ENCODE measurements at places on chromosomes 7 and 10.

DNA sequence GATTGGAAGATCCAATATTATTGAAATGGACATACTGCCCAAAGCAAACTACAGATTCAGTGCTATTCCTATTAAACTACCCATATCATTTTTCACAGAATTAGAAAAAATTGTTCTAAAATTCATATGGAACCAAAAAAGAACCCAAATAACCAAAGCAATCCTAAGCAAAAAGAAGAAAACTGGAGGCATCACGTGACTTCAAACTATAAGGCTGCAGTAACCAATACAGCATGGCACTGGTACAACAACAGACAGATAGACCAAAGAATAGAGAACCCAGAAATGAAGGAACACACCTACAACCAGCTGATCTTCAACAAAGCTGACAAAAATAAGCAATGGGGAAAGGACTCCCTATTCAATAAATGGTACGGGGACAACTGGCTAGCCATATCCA, 765.4 kb downstream of the SORCS3 start:
- no peak for DNase-seq

GRCh38 chr7:102097601-102098161, 189.0 kb upstream of the SH2B2 start:
- DNase-seq, result no peak

GRCh38 chr10:122007415-122007814, 18.5 kb downstream of the TACC2 start:
- no peak for DNase-seq

- DNase-seq, result no peak
Measured at GRCh38 chr7:120583899-120584586, 273.9 kb downstream of the TSPAN12 start.

DNA sequence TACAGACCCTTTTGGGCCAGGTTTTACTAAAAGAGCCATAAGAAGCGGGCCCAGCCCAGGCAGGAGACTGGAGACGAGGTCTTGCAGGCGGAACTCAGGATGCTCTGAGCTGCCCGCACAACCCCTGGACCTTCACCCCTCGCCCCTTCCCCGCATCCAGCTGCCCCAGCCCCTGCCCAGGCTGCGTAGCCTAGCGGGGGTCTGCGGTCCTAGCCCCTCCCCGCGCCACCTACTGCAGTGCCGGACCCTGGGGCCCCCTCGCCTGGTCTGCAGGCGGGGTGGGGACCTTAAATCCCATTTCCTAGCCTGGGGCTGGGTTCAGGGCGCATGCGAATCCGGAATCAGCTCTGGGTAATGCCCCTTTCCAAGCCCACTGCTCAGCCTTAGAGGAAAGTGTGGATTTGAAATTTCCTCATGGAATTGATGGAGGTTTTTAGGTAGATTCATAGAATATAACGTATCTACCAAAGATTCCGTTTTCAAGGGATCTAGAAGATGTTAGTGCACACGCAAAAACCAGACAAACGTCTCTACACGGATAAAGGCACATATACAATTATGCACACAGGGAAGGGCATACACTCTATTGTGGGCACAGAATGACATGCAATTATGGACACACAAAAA, 546 bp upstream of the HOXA3 start:
- DNase-seq, result no peak

Data from left renal pelvis (tissue), 4 donors.